COLO829 (cell line): ENCODE measurements at places on chromosomes 12 and 14.

DNA sequence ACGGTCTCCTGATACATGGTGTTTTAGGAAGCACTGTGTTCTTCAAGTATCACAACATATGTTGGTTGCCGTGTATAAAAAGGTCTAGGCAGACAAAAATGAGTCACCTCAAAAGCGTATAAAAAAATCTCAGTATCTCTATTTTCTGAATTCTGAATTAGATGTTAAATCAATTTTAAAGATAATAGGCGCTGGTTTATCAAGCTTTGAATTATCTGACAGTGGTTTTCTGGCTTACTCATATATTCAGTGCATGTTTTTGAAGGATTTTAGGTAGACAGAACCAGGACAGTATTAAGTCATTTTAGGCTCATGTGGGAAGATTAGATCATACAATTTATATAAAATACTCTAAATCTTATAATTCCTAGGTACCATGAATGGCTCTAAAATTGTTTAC is 110.8 kb downstream of the TMTC2 start:
- no peak for DNase-seq

GRCh38 chr14:101810897-101811621 is 49.5 kb downstream of the PPP2R5C start:
- no peak for DNase-seq

- DNase-seq = peak; percentile 89
Measured at GRCh38 chr12:101793401-101793800, 37.4 kb downstream of the GNPTAB start.

DNA sequence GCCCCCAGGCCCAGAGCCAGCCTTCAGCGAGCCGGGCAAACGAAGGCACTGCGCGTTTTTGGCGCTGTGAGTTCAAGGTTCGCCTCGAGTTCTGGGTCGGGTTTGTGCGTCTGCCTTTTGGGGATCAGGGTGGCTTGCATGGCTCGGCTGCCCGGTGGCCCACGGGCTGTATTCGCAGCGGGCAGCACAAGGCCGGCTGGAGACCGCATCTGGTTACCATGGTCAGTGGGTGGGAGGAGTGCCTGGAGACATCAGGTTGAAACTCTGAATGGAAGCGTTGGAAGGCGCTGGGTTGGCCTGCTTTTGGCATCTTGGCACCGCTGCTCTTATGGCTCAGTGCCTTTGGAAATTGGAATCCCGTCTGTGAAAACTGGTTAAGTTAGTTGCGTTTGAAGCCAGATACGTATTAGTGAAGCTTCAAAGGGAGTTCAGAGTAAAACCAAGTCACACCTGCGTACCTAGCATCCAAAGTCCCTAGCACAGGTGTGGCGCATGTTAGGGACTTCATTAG is 50.9 kb downstream of the SNAPC1 start:
- DNase-seq = no peak

DNA sequence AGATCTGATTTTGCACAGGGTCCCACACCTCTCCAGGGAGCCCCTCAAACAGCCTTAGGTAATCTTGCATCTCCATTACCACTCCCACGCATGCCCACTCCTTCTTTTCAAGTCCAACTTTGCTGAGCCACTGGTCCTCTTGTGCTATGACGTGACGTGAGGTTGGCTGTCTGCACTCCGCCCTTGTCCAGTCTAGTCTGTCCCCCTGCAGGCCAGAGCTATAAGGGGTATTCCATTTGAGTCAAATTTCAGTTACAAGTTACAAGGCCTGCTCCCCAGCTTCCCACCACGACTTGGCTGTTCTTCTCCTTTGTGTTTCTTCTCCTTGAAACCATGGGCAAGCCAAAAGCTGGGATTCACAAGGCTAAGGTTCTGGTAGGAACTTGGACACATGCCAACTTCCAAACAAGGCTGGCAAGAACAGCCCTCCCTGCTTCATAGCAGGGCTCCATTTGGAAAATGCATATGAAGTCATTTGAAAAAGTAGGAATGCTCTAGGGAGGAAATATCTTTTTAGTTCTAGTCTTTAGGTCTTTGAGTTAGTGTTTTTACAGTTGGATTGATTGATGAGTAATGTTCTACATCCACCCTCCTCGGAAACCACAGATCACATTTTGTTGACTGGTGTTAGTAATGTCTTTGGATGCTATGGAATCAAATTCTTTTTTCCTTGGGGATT is 49.1 kb downstream of the KCNA1 start:
- no peak for DNase-seq

- peak; percentile 49 for DNase-seq
Measured at GRCh38 chr12:18250313-18250916, 10.9 kb upstream of the PIK3C2G start.

- no peak for DNase-seq
Measured at GRCh38 chr12:31958569-31959160, 550 bp upstream of the RESF1 start.

DNA sequence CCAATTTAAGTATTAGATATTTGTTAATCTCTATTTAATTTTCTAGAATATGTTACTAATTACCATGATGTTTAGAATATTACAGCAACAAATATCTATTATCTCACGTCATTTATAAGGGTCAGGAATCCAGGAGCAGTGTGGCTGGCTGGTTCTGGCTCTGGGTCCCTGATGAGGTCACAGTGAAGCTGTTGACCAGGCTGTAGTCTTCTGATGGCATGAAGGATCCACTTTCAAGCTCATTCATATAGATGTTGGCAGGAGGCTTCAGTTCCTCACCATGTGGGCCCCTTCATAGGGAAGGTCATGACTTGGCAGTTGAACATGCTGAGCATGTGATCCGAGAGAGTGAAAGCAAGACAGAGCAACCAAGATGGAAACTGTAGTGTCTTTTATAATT is 375.6 kb downstream of the ATP23 start:
- no peak for DNase-seq

- no peak for DNase-seq
Measured at GRCh38 chr14:22981090-22981875, 1.1 kb downstream of the AJUBA start.

DNA sequence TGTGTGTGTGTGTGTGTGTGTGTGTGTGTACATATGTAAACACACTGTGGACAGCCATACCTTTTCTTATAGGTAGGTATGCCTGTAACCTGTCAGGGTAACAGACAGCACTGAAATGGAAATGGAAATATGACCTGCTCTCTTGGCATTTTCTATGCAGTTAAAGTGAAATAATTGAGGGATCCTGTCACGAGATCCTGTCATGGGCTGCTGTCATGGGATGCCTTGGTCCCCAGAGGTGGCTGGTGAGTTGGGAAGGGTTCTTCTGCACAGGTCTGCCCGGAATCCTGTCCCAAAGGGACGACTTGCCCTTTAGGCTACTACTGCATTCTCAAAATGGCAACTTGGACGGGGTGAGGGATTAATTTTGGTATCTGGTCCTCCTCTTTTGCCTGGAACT is 47.3 kb downstream of the ELK3 start:
- no peak for DNase-seq

- no peak for DNase-seq
Measured at GRCh38 chr12:6866920-6867412, 365 bp upstream of the TPI1 start.

- DNase-seq = no peak
Measured at GRCh38 chr12:62763312-62763711, 171.6 kb downstream of the PPM1H start.

DNA sequence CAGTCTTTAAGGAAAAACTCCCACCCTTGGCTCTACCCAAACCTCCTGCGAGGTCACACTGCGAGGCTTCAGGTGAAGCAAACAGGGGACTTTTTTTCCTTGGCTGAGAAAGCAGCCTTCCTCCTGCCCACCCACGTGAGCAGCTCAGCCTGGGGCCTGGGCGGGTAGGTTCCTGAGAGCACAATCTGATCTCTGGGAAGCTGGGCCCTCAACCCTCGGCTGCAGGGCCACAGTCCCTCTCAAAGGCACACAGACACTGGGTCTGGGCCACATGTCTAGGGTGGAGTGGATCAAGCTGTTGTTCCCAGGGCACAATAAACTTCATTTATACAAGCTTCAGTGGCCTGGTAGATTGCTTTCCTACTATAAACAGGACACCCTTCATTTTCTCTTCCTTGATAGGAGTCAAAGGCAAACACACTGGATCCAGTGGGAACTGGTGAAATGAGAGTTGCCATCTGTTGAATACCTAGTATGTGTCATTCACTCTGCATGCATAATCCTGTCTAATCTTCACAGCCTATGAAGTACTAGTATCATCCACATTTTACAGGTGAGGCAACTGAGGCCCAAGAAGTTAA is 41.3 kb upstream of the PNMA1 start:
- peak; percentile 43 for DNase-seq

GRCh38 chr14:100539766-100540140 is 47.5 kb downstream of the BEGAIN start:
- DNase-seq = no peak
